Stimulated activated CD8-positive, alpha-beta memory T cell treated with anti-CD3 and anti-CD28 coated beads, Interleukin-15, amount 100 ng/mL, for 24 hours (primary cell): ENCODE measurements at places on chromosomes 4 and X.

DNA sequence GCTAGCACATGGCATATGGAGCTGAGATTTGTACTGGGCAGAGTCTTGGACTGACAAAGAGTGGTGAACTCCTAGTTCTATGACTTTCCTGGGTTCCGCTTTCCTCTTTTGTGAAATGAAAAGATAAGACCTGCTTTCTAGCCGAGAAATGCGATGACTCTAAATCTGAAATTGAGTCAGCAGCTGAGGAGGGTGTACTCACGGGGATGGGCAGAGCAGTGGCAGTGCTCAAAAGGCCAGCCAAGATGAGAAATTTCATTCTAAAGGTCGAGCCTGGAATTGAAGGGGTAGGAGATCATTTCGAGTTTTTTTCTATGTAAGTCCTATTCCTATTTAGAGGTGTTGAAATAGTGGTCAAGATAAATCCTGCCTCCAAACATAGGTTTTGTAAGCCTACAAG, 47.0 kb downstream of the NUDT9 start:
- DNase-seq: no peak

DNA sequence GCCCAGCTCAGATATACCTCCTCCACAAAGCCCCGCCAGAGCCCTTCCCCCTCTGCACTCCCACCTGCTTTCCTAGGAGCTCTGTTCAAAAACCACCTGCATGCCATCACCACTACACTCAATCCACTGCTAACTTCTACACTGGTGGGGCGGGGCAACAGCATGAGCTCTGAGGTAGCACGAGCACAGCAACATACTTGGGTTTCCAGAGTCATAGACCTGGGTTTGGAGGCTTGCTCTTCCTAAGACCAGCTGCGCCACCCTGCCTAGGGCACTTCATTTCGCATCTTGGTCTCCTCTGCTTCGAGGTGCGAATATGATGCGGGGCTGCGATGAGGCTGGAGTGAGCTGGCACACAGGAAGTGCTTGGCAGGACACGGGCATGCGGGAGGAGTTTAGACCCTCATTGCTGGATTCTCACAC, 3.6 kb downstream of the SASH3 start:
- DNase-seq: no peak

DNA sequence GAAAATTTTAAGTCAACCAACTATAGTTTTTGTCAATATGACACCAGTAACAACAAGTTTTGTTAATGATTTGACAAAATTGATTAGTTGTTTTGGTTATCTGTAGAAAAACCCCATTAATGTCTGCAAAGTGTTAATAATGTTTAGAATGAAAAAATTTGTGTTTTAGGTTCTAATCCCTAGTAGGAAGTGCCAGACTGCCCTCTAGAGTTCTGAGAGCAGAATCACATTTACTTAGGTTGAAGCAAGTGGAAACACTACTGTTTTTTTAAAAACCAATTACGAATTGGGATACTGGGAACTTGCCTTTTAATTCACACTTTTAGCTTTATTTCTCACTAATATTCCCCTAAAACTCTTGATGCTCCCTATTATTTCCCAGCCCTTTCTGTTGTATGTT, 101.1 kb upstream of the CYLC1 start:
- no peak for DNase-seq

DNA sequence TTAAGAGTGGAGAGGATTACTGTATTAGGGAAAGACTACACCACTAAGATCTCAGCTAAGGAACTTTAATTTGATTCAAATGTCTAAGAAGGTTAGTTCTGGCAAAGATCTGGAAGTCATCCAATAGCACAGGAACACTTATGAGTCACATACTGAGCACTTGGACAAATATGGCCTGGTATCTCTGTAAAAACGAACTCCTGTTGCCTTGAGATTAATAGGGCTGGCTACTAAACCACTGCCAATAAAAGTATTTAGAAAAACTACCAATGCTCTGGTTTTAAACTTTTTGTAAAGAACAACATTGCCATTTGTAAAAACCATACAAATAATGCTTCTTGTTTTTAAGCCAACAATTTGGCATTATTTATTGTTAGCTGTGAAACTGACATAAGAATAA, 70.5 kb downstream of the SEC24D start:
- no peak for DNase-seq

GRCh38 chr4:20086799-20087521, 164.7 kb upstream of the SLIT2 start:
- no peak for DNase-seq

DNA sequence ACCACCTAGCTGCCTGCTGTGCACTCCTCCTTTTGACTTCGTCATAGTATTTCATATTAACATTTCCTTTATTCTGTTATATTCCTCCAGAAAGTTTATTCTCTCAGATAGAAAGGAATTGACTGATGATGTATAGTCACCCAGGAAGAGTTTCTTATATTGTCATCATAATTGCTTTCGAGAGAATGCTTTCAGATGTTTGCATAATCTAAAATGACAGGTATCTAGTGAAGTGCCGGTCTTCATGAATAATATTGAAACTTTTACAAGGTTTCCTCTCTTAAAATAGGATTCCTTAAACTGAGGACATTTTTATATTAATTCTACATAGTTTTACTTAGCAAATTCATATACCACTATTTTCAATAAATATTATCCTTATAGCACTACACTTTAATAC, 10.1 kb downstream of the SEC24D start:
- no peak for DNase-seq

DNA sequence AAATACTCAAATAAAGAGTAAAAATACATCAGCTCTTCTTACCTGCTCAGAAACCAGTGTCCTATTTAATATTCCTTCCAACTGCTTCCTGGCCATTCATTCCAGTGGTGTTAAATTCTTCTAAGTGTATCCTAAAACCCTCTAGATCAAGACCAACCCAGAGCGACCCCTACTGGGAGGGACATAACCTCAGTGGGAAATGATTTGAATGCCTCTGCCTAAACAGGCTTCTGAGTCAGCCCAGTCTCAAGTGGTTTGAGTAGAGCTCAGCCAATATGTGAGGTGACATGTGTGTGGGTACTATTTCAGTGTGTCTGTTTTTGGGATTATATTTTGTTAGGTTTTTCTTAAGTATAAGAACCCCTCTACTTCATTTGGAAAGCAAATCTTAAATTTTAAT, 133.6 kb upstream of the ARHGEF9 start:
- no peak for DNase-seq

DNA sequence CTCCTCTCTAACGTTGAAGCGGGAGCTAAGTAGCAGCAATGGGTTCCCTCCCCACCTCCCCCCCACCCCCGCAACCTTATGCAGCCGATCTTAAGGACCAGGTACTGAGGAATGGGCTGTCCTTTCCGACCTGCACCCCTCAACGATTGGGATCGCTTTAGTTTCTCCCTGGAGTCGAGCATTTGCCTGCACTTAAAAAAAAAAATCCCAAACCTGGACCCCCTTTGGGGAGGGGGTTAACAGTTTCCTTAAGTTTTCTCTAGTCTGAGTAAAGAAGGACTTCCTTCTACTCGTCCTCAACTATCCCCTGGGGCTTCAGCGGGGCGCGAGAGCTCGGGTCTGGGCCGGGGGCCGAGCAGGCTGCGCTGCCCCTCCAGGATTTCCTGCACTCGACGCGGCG, 25.7 kb upstream of the BCORL1 start:
- no peak for DNase-seq
